Fibroblast of skin of back (primary cell): ENCODE measurements at places on chromosomes 1 and 21.
A peak's percentile ranks its signal among the peaks of the same experiment; 100 is the strongest.

- DNase-seq = peak; percentile 17
These were observed 300.0 kb downstream of the BARHL2 start for GRCh38 chr1:90417126-90417525.

DNA sequence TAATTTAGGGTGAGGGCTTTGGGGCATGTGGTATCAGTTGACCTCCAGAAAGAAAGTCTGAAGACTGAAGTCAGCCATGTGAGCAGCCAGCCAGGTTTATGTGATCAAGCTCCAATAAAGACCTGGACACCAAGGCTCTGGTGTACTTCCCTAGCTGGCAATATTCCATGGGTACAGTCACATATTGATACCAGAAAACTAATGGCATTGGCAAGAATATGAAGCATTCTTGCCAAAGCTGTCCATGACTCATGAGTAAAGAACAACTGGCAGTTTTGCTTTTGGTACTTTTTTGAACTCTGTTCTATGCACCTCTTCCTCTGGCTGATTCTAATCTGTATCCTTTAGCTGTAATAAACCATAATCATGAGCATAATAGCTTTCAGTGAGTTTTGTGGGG lies 415.3 kb upstream of the CAMK1G start:
- DNase-seq = no peak

GRCh38 chr1:26259005-26259404 lies 20.9 kb upstream of the SH3BGRL3 start:
- DNase-seq = no peak

- peak; percentile 77 for DNase-seq
These were observed 39.9 kb downstream of the IL6R start for GRCh38 chr1:154445040-154445472.

DNA sequence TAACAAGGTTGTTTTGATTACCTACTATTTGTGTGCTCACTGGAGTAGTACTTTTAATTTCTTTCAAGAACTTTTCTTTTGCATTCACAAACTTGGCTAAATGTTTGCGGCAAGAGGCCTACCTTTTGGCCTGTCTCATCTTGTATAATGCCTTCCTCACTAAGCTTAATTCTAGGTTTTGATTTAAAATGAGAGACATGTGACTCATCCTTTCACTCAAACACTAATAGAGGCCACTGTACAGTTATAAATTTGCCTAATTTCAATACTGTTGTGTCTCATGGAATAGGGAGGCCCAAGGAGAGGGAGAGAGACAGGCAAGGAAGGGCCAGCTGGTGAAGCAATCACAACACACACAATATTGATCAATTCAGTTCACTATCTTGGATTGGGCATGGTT lies 66.1 kb downstream of the ZNF644 start:
- DNase-seq = no peak

GRCh38 chr1:178283409-178283808 lies 189.5 kb downstream of the RASAL2 start:
- DNase-seq = no peak

GRCh38 chr1:28976248-28976647 lies 61.9 kb downstream of the EPB41 start:
- peak; percentile 43 for DNase-seq

- DNase-seq = no peak
These were observed 35.1 kb downstream of the PRDM16 start for GRCh38 chr1:3103967-3104677.

- peak; percentile 72 for DNase-seq
These were observed 21.0 kb upstream of the ARTN start for GRCh38 chr1:43912607-43913006.

DNA sequence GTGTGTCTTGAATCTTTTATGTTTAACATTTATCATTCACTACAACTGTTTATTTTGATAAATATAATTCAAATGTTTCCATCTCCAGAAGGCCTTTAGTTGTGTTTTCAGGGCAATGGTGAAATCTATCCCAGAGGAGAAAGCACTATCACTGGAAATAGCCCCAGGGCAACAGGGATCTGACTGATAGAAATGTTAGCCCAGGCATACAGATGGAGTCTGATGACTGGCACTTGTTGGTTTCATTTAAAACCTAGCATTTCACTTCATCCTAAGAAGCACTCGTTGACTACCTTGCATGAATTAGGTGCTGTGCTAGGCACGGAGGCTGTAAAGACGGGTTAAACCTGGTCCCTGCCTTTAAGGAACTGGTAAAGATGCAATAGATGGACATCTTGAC lies 103.1 kb downstream of the C1orf21 start:
- DNase-seq = no peak

DNA sequence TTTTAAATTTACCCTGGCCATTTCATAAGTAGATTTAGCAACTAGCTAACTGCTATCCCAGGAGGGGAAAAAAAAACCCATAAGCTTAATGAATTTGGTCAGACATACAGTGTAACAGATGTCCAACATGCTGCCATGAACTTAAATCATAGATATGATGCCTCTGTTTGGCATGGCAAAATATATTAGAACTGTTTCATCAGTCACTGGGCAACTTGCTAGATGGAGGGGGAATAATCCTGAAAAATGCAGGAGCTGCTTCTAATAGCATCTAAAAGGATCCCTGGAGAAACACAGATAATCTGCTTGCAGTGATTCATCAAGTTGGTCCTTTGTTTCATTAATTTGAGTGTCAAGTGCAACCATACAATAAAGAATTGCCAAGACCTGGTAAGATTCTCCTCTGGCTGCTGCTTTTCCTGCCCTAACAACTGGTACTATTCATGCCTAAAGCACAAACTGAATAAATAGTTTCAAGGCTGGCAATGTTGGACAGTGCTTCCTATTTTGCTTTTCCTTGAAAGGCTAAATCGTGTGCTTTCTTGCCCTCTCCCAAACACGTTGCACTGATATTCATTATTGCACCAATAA lies 1.5 kb upstream of the ST6GALNAC5 start:
- no peak for DNase-seq

DNA sequence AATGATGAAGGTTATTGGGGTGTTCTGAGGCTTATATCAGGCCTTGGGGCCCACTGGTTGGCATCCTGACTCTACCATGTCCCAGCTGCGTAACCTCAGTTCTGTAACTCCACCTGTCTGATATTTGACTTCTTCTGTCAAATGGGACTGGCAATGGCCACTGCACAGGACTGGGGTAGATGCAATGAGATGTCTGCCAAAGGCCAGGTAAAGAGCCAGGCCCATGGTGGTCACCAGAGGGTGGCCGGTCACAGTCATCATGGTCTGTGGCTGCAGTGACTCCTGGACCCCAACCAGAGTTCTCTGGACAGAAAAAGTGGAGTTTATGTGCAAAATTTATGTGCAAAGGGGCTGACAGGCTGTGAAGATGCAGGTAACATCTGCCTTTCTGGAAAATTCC lies 173.3 kb downstream of the PTPRU start:
- no peak for DNase-seq

- peak; percentile 55 for DNase-seq
These were observed 3.3 kb downstream of the EPHA2 start for GRCh38 chr1:16152481-16153087.

- DNase-seq = no peak
These were observed 130.4 kb downstream of the KIF26B start for GRCh38 chr1:245285168-245285567.

- no peak for DNase-seq
These were observed 549.0 kb downstream of the KCNT2 start for GRCh38 chr1:196059210-196059609.

- no peak for DNase-seq
These were observed 40.7 kb downstream of the ARHGEF10L start for GRCh38 chr1:17579951-17580939.

DNA sequence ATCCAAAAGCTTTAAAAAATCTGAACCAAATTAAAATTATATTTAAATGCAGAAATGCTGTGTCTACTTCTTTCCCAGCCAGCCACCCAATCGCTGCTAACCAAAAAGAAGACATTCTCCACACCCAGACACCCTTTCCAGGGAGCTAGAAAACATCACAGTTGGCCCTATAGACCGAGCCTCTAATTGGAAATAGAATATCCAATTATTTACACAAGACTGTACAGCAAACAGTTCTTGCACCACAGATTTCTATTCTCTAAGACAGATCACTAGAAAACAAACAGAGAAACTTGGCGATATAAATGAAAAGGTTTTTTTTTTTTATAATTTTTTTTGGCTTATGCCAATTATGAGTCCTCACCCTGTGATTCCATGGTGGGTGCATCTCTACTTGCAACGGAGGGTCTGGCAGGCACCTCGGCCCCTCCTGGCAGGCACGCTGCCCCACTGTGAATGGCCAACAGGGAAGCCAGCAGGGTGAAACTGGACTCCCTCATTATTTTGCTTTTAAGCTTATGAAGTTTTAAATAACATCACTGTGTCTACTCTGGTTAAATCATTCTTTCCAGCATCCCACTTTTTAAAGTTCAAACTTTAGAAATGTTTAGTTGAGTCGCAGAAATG lies 29.2 kb downstream of the BCAR3 start:
- no peak for DNase-seq

DNA sequence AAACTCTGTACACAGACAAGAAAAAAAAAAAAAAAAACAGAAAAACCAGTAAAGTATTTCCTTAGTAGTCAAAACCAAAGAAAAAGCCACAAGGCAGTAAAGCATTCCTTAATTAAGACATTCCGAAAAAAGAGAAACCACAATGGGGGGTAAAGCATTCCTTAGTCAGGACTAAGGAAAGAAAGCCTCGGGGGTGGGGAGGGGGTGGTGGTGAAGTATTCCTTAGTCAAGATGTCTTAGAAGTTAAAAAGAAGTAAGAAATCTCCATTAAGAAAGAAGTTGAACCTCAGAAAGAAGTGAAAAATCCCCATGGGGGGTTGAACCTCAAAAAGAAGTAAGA lies 28.2 kb upstream of the FMO1 start:
- DNase-seq = peak; percentile 95

- no peak for DNase-seq
These were observed 10.3 kb downstream of the INSRR start for GRCh38 chr1:156848461-156849150.
